ENCODE measurements at places on chromosomes 7 and 10.
A peak's percentile ranks its signal among the peaks of the same experiment; 100 is the strongest.

DNA sequence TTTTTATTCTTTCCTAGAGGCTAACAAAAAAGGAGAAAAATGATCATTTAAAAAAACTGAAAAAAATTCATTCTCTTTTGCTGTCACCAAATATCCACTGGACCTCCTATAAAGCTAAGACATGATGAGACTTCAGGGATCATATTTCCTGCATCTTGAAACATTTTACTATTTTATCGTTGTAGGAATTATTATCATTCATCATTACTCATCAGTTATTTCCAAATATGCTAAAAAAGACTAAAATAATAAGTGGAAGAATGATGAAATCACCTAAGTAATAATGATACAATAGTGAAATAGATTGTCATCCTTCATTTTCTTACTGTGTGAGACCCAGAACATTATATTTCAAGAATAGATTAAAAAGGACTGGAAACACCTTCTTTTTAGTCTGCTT is 28.3 kb downstream of the TAF3 start:
- no peak for DNase-seq

DNA sequence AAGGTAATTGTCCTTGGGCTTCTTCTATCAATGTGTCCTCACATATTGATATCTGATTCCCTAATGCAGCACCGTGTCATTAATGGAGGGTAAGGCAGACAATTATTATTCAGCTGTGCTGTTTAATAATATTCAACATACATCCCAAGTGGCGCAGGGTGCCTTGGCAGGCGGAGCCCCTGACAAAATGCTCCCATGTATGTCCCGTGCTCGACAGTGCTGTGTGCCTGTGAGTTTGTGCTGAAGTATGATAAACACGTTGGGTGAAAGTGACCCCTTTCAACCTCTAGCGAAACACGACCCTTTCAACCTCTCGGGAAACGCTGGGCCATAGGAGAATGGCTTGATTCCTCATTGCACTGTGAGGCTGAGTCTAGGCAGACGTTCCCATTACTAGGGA is 31.3 kb downstream of the PFKP start:
- DNase-seq: no peak

DNA sequence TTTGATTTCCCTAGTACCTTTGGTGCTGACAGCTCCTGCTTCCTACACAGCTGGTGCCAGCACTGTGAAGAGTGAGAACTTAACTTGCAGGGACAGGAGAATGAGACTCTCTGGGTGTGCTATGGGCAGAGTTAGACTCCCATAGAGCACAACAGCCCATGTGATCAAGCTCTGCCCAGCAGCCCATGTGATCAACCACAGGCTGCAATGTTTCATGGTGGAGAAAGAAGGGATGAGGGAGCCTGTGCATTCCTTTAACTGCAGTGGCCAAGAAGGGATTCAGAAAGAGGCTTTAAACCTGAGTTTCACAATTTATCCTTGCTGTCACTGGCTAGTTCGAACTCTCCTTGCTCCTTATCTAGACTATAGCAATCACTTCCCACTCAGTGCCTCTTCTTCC is 10.0 kb upstream of the MEST start:
- no peak for DNase-seq

DNA sequence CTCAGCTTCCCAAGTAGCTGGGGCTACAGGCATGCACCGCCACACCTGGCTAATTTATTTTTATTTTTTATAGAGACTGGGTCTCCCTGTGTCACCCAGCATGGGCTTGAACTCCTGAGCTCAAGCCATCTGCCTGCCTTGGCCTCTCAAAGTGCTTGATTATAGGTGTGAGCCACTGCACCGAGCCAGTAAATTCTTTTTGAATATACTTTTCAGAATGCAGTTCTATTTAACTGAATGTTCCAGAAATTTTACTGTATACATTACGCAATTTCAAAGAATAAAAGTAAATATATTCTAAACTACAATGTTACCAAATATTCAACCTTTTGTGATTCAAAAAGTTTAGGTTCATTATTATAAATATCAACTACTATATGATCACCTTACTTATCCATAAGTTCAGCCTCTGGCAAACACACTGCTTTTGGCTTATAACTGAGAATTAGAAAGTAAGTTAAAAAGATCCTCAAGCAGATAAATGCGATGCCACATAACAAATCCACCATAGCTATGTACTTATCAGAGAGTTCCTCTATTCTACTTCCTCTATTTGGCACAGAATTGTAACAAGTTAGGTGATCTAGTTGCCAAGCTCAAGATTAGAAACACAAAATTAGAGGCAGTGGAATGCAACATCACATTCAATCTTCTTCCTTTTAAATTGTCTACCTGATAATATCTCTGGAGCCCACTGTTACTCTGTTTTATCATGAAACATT is 118.2 kb downstream of the ANK3 start:
- no peak for DNase-seq

DNA sequence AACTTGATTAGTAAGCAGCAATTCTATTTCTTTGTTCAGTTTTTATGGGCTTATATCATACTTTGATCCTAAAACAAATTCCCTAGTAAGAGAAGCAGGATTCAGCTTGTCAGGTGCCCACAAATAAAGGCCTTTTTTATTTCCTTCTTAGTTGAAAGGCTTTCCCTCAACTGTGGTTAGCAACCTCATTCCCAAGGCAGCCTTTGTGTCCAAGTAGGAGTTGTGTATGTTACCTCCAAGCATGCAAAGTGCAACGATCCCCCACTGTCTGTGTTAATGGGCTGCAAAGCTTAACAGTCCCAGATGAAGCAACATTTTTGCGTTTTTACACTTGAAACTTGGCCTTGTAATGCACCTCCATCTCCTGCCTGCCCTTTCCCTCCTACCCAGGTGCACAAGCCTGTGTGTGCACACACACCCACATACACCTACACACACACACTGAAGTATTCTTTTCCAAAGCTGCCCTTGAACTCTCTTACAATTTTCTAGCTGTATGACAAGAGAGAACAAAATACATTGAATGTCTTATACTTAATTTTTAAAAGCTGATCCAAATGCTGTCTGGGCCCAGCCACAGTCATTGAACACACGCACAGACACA is 278.2 kb downstream of the SNX13 start:
- no peak for DNase-seq

DNA sequence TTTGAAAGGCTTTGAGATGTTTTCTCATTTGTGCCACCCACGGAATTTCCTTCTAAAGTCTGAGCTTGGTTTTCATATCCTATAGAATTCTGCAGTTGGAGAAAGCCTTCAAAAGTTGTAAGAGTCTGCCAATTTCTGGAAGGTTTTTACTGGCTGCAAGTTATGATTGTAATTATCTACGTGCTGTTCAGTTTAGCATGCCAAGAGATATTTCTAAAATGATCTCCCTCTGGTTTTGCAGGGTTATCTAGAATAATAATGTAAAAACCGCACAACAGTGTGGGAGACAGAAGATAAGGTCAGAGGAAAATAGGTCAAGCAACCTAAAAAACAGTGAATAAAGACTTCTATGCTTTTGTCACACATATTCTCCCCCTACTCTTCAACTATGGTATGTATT is 69.3 kb downstream of the MTERF1 start:
- DNase-seq: no peak

GRCh38 chr10:43700306-43700705 is 51.6 kb upstream of the ZNF32 start:
- no peak for DNase-seq

DNA sequence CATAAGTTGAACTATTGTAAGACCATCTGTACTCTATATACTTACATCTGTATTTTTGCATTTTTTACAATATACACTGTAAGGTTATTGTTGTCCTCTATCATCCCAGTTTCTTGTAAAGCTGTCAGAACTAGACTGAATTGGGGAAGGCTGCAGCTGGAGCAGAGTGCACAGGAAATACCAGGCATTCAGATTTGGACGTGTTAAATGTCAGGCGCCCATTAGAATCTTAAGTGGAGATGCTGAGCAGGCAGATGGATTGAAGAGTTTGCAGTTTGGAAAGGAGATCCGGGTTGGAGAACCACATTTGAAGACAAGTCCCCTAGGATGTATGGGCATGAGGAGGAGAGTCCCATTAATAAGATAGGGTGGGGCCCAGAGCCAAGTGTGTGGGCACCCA is 40.4 kb downstream of the MTURN start:
- DNase-seq: no peak

- DNase-seq: no peak
Observed at GRCh38 chr7:149171892-149172533, 23.3 kb upstream of the ZNF282 start.

DNA sequence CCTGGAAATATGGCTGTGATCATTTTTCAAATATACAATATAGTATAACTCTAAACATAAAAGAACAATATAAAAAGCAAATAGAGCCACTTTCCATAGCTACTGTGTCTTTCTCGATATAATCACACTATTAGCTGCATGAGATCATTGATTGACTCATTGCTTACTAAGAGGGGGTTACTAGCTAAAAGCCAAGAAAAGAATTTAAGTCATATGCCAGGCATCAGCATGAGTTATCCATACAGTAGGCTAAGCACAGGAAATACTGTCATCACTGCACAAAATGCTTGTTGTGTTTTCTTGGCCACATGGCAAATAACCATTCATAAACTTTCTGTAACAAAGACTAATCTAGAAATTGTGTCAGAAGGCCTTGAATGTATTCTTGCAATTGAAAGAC is 18.8 kb upstream of the ABCB5 start:
- peak; percentile 47 for DNase-seq

GRCh38 chr10:30979956-30980355 is 51.7 kb downstream of the ZNF438 start:
- no peak for DNase-seq

GRCh38 chr10:13847201-13847631 is 260.5 kb downstream of the PRPF18 start:
- DNase-seq: no peak

DNA sequence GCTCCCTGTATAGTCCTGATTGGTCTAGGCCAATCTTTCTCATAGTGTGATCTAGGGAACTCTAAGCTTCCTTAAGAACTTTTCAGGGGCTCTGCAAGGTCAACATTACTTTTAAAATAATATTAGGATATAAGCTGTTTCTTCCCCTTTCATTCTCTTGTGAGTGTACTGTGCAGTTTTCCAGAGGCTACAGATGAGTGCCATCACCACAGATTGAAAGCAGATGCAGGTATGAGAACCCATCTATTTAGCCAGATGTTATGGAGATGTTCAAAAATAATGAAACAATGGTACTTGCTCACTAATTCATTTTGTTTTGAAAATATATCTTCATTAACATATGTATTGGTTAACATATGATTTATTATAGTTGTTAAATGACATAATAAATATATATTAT is 169.2 kb upstream of the SEMA3A start:
- no peak for DNase-seq
